ENCODE measurements at places on chromosomes 7 and 10.

DNA sequence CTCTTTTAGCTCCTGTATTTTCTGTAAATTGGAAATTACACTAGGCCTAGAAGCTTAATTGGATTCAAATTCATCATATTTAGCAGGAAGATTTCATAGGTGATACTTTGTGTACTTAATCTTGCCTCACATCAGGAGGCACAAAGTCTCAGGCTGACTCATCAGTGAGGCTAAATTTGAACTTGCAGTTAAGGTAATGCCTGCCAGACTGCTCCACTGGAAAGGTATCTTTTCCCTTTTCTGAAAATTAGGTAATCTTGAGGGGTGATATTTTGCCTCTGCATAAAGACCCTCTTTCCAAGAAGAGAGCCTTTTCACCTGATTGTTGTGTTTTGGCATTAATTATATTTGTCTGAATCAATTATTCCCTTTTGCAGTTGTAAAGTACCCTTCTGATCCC, 14.6 kb downstream of the PPIA start:
- DNase-seq, result no peak

- DNase-seq, result peak; percentile 3
Observed at GRCh38 chr10:19168584-19168983, 120.0 kb downstream of the MALRD1 start.

DNA sequence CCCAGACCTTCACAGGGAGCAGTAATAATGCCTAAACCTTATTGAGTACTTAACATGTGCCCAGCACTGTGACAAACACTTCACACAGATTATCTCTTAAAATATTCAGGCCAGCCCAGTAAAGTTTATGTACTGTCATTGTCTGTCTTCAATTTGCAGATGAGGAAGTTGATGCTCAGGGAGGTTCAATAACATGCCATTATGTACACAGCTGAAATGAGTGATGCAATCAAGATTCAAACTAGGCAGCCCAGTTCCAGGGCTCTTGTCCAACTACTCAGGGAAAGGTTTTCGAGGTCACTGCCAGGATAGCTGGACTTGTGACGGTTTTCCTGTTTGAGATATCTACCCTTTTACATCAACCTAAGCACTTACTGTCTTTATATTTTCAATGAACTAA, 56.1 kb downstream of the AUTS2 start:
- DNase-seq, result peak; percentile 22

DNA sequence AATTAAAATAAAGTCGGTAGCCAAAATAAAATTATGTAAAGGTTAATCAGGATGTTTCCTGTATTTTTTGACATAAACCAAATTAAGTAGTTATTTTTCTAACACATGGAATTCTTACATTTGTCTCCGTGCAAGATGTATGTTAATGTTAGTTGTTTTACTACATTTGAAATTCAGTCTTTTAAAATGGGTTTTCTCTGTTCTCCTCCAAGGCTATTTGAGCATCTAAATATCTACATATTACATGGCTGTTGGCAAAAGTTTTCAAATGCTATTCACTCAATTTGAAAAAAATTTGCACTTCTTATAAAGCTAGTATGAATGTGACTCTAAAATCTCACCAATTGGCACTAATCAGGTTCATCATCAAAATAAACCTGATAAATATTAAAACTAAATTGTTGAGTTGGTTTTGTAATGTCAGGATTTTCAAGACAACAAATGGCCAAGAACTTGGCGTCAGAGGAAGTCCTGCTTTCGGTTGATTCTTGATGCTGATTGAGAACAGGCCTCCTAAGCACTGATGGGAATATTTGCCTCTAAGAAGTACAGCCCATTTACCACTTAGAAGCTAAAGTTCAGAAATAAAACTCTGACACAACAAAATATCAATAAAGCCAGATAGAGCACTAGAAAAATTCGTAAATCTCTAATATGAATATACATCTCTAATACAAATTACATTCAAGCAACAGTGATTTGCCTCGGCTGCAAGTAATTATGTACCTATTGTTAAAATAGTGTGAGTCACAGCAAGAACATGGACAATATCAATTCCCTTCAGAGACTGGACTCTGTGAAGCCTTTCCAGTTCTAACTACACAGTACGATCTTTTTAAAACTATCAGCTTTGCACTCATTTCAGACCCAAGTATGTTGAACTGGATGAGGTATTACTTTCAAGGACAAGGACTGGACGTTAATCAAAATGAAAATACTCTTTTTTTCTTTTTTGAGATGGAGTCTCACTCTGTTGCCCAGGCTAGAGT, 733.1 kb upstream of the C7orf33 start:
- no peak for DNase-seq

DNA sequence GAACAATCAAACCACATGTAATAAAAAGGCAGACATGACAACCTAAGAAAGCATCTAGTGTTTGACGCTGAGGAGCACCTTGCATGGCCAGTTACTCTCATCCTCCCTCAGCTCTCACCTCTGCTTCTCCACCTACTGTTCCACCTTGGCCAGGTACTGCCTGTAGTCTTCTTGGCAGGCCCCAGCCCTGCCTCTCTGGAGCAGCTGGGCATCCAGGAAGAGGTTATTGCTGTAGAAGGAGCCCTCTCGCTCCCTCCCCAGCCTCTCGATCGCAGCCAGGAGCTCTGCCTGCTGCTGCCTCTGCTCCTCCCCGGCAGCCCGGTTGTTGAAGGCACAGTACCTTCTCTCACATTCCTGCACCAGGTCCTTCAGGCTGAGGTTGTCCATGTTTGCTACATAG, 9.7 kb downstream of the GIMAP5 start:
- no peak for DNase-seq

GRCh38 chr10:78002541-78003288, 26.6 kb downstream of the POLR3A start:
- peak; percentile 11 for DNase-seq

- DNase-seq, result peak; percentile 76
Observed at GRCh38 chr10:78972160-78972946, 96.4 kb upstream of the ZMIZ1 start.

GRCh38 chr7:111380945-111381344, 181.3 kb downstream of the IMMP2L start:
- no peak for DNase-seq

GRCh38 chr7:36611703-36612102, 112.6 kb downstream of the AOAH start:
- no peak for DNase-seq

- peak; percentile 14 for DNase-seq
Observed at GRCh38 chr10:27723436-27723835, 22.2 kb downstream of the MKX start.

DNA sequence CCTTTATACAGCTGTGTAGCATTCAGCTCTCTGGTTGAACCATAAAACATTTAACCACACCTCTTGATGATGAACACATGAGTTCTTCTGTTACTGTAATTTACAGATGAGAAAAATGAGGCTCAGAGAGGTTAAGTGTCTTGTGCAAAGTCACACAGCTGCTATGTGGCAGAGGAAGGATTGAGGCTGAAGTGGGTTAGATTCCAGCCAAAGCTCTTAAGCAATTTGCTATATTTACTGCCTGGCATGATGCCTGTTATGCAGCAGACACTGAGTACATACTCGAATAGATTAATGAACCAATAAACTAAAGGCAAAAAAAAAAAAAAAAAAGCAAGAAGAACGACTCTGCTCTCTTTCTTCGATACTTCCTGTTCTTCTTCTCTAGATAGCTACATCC, 35.7 kb downstream of the GFRA1 start:
- no peak for DNase-seq

- DNase-seq, result no peak
Observed at GRCh38 chr7:141792526-141792925, 2.5 kb downstream of the TAS2R5 start.

- no peak for DNase-seq
Observed at GRCh38 chr7:22325671-22326070, 31.3 kb downstream of the RAPGEF5 start.

DNA sequence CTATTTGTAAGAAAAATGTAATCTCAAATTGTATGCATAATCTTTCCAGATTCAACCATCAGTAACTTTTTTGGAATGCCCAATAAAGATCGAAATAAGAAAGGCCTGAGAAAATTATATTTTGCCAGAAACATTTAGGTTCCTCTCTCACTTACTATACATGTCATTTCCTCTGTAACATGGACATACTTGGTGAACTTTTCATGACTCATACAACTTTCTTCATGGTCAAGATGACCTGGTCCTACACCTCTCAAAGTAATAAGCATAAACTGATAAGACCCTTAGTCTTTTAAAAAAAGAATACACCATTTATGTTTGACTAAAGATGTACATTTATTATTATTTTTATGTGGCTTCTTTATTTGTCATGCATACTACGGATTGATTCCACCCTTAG, 125.3 kb downstream of the REEP3 start:
- DNase-seq, result no peak

DNA sequence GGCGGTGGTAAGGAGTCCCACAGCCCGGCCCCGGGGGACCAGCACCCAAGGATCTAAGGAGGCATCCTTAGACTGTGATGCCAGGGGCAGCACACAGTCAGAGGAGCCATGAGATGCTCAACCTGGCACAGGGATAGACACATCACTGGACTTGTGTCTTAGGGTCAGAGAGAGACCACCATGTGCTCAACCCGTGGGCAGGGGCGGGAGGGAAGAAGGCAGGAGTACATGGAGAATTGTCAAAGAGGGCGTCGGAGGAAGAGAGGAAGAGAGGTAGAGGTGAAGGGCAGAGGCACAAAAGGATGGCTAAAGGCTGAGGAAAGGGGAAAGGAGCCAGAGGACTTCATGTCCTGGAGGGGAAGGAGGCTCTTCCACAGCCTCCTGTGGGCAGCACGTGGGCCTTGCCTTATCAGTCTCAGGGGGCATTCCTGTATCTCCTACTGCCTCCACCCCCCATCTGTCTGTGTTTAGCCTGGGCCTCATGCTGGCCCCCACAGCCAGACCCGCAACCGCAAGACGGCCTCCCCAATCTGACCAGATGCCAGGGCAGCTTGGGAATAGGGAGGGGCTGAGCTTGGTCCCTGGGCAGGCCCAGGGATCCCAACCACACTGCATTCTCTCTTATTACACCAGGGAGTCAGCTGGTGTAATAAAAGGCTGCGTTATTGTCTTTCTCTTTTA, 2.2 kb downstream of the ADCY1 start:
- DNase-seq, result peak; percentile 2

DNA sequence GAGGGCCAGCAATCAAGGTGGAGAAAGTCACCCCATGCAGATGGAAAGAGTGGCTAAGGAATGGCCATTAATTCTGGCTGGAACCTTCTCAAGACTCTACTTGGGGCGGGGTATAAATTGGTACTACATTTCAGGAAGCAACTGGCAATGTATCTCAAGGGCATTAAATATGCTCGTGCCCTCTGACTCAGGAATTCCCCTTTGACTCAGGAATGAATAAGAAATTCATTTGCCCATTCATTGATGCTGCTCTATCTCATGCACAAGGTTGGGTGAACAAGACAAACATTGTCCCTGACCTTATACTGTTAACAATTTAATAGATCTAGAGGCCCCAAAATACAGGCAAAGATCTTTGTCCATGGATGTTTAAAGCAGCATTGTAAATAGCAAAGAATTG, 188.1 kb downstream of the MYOF start:
- DNase-seq, result no peak

DNA sequence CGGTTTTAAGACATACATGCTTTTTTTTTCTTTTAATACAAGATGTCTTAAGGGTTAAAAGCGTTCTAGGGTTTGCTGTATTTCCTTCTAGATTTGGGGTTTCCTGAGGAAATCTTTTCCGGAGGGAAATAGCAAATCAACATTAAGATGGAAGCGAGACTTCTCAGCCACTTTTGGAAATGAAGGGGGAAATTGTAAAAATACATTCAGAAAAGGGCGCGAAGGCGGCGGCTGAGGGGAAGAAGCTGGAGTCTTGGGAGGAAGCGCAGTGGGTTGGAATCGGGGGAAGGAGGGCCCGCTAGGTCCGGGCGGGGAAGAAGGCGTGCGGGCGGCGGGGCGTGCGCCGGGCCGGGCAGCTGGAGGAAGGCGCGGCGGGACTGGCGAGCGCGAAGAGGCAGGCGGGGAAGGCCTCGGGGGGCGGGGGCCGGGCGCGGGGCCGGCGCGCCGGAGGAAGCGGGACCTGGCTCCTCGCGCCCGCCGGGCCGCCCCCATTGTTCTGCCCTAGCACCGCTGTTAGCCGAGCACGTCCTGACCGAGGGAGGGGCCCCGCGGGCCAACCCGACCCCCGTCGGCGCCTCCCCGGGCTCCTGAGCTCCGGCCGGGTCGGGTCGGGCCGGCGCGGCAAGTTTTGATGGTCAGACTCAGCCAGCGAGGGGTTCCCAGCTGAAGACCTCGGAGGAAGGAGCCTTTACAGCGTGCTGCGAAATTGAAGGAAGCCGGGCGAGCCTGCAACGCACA, 1.5 kb upstream of the SKIDA1 start:
- peak; percentile 68 for DNase-seq

- DNase-seq, result peak; percentile 66
Observed at GRCh38 chr10:19819419-19820033, 3.3 kb downstream of the PLXDC2 start.

GRCh38 chr7:91720260-91720937, 160.1 kb downstream of the MTERF1 start:
- peak; percentile 64 for DNase-seq

GRCh38 chr7:45359250-45359649, 201.7 kb downstream of the RAMP3 start:
- DNase-seq, result no peak

Measured in fibroblast of the aortic adventitia (primary cell).